ENCODE measurements at places on chromosomes 6 and 20. TPM values are rescaled to one million over a fixed set of nuclear protein-coding genes. Genes with fewer than 3 reads are reported as not detected.

MUC22 gene
- not detected for polyA plus RNA-seq

NOL4L gene
- polyA plus RNA-seq, result 54.3 TPM

PREX1 gene
- 13.0 TPM for polyA plus RNA-seq

SEC23B gene
- polyA plus RNA-seq, result 69.9 TPM

NHSL1 gene
- 15.2 TPM for polyA plus RNA-seq

SPDEF gene
- polyA plus RNA-seq, result 0.09 TPM

TMEM244 gene
- polyA plus RNA-seq, result not detected

HBS1L gene
- polyA plus RNA-seq, result 69.9 TPM

BEND6 gene
- 4.9 TPM for polyA plus RNA-seq

MOG gene
- polyA plus RNA-seq, result 0.51 TPM

GPLD1 gene
- 2.9 TPM for polyA plus RNA-seq

PXDC1 gene
- polyA plus RNA-seq, result 23.0 TPM

BMP7 gene
- polyA plus RNA-seq, result 101 TPM

RGS17 gene
- 1.9 TPM for polyA plus RNA-seq

FAM209A gene
- 0.26 TPM for polyA plus RNA-seq

ZNF334 gene
- polyA plus RNA-seq, result 44.9 TPM

ULBP3 gene
- polyA plus RNA-seq, result 13.4 TPM

BTBD3 gene
- polyA plus RNA-seq, result 73.5 TPM

CARMIL1 gene
- polyA plus RNA-seq, result 87.4 TPM

POM121L2 gene
- not detected for polyA plus RNA-seq
